ENCODE measurements at places on chromosomes 3 and 15.
A peak's percentile ranks its signal among the peaks of the same experiment; 100 is the strongest.

GRCh38 chr15:85479071-85479647, 98.8 kb downstream of the AKAP13 start:
- DNase-seq = no peak

- no peak for DNase-seq
Observed at GRCh38 chr3:30135190-30135589, 471.2 kb upstream of the TGFBR2 start.

DNA sequence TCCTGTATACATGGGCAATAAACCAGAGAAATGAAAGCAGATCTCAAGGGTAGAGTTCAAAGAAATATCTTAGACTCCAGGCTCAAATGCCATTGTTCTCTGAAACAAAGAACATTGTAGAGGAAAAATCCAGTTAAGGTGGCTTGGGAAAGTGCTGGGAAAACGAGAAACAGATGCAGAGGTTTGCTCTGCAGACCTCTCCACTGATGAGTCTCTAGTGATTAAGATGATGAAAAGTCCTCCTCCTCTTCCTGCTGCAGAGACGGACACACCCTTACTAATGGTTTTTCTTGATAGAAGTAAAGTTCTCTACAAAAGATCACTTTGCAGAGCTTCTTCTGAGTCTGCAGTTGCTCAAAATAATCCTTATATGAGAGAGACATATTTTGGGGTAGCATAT, 264.7 kb downstream of the GABRG3 start:
- DNase-seq = no peak

DNA sequence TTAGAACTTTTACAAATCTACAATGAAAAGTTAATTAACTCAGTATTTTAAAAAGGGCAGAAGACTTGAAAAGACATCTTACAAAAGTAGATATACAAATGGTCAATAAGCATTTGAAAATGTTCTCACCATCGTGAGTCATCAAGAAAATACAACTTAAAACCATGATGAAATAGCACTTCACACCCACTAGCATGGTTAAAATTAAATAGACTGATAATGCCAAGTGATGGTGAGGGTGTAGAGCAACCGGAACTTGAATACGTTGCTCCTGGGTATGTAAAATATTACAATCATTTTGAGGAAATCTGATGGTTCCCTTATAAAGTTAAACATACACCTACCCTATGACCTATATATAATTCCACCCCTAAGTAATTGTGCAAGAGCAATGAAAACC, 319.8 kb upstream of the UMPS start:
- DNase-seq = no peak

DNA sequence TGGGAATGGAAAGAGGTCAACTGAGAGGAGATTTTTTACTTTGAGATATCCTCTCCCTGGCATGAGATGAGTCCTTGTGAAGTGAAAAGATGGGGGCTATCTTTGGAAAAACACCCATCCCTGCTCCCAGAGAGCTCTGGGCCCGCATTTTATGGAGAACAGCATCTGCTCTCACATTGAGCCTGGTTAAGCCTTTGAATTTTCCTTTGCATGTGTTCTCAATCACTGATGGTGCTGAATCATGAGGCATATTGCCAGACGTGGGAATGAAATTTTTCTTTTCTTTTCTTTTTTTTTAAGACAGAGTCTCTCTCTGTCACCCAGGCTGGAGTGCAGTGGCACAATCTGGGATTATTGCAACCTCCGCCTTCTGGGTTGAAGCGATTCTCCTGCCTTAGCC, 24.4 kb downstream of the TMEM45A start:
- no peak for DNase-seq

DNA sequence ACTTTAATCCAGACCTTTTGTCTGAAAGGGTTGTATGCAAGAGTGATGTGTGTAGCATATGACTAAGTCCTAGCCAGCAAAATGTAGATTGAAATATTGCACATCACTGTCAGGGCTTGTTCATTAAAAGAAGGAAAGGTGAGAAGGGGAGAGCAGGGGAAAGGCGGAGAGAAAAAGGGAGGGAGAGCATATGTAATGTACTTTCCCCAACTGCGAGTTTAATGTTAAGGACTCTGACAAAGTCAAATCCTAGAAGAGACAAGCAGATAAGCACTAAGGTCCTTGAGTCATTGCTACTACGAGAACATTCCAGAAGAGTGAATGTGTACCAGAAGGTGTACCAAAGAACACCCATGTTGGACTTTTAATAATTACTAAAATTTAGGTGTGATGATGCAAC, 1336.7 kb downstream of the NSUN3 start:
- no peak for DNase-seq

- DNase-seq = no peak
Observed at GRCh38 chr15:64355348-64355943, 527 bp downstream of the CSNK1G1 start.

DNA sequence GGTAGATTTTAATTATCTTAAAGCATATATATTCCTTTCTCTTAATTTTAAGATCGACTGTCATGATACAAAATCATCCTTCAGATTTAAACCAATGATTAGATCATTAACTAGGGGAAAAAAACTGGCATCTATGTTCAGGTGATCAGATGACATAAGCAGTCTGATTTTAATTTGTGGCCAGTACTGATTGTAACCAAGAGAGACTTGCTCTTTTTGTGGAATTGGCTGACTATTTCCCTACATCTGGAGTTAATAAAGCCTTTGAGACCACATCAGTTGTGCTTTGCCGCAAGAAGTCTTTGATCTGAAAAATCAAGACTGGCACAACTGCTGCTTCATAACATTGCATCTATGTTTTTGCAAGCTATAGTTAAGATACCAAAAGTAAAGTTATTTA, 148.4 kb upstream of the CGNL1 start:
- no peak for DNase-seq

GRCh38 chr3:154969366-154969765, 110.8 kb upstream of the MME start:
- no peak for DNase-seq

DNA sequence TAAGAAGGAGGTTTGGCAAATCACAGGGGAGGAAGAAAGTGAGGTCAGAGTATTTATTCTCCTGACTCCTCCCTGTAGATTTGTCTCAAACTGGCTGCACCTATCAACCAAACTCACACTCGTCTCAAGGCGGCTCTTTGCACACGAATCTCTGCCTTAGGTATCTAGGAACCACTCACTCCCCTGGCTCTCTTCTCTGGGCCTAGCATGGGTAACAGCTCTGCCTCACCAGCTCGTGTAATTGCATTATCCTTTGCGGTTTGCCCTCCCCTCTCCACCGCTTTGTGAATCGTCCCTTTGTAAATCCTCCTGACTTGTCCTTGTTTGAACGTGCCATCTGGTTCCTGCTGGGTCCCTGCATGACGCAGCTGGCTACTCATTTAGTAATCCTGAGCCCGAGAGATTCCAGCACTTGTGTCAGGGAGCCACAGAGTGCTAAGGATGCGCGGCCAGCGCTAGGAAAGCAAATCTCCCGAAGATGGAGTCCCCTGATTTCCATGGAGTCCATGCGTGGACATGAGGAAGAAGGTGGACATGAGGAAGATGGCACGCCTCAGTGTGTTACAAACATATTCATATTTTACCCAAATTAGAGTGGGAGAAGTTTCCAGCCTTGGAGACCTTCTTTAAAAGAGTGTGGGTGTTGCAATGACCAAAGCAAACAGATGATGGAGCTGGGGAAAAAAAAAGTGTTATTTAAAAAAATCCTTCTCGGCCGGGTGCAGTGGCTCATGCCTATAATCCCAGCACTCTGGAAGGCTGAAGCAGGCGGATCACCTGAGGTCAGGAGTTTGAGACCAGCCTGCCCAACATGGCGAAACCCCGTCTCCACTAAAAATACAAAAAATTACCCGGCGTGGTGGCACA, 26.7 kb downstream of the NRROS start:
- DNase-seq = no peak

DNA sequence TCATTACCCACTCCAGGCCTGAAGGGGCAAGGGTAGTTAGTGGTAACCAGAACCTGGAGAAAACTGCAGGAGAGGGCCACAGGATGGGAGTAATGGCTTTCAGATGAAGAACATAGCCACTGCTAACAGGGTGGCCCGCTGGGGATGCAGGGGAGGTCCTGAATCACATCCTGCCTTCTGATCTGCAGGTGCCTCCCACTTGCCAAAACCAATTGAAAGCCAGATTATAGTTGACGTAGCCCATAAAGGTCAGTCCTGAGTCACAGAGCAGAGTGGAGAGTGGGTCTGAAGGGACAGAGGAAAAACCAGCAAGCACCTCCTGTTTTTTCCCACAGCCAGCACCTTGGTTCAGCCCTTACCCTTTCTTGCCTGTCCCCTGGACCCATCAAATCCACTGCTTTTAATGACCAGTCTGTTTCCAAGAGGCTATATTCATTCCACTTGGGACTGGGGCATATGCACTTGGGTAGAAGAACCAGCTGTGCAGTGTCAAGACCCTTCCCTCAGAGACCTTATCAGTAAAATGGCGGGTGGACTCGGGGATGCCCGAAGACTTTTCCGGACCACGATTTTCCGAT, 646 bp upstream of the SLC35G2 start:
- no peak for DNase-seq

GRCh38 chr3:115671761-115672455, 48.6 kb downstream of the GAP43 start:
- no peak for DNase-seq

GRCh38 chr15:52566889-52567288, 1.9 kb downstream of the ARPP19 start:
- no peak for DNase-seq

- DNase-seq = no peak
Observed at GRCh38 chr3:143221446-143221845, 101.9 kb downstream of the CHST2 start.

DNA sequence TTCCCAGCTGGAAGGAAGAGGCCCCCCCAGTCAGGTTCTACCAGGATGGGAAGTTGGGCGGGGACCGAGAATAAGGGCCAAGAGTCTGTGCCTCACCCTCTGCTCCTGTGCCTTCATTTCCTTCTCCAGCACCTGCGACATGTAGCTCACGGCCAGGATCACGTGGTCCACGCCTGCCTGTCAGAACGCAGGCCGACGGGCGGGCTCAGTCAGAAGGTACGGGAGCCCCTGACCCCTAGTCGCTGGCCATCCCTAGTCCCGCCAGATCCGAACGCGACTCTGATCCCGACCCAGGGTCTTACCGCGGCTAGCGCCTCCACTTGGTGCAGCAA, 489 bp downstream of the GMPPB start:
- DNase-seq = peak; percentile 49

GRCh38 chr15:85545185-85545584, 164.8 kb downstream of the AKAP13 start:
- no peak for DNase-seq

GRCh38 chr3:114086356-114086755, 29.8 kb downstream of the QTRT2 start:
- DNase-seq = no peak

DNA sequence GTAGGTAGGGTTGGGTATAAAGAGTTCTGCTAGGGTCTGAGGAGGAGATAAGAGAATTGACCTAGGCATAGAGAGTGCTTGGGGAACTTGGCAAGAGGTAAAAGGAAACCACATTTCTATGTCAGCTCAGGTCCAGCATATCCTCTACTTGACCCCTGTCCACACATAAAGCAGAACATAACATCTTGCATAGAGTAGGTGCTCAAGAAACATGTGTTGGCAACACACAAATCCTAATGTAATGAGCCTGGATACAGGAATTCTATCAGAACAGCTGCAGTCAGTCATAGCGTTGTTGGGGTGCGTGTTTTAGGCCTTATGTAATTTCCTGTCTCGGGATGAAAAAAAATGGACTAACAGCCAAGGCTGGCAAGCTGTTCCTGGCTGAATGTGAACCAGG, 35.0 kb upstream of the PLCL2 start:
- no peak for DNase-seq

GRCh38 chr3:84637272-84637671, 321.5 kb upstream of the CADM2 start:
- DNase-seq = no peak

DNA sequence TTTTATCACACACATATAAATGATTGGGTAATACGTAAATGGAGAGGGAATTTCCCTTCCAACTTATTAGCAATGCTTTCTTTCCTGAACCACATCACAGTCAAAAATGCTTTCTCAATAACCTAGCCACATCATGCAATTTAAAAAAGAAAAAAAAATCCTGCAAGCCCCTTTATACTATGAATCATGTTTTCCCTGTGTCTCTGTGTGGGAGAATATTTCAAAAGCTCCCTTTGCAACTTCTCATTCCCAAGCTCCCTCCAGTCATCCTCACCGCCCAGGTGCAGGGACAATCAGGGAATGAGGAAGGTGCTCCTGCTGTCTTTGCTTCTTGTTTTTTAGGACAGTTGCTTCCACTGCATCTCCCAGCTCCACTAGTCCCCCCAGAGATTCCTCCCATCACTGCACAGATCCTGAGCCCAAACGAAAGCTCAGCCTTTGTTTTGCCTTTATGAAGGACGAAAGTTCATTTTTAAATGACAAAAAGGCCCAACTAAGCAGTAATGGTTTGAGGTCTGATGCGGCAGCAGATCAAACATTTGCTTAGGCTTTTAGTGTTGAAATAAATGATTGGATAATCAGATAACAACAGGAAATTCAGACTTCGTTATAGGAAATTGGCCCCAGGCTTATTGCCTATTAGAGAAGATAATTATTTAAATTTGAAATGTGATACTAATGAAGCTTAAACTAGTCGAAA, 47.8 kb upstream of the ADGRG7 start:
- DNase-seq = no peak
